ENCODE measurements at places on chromosomes 7 and 10. TPM values are rescaled to one million over a fixed set of nuclear protein-coding genes. Genes with fewer than 3 reads are reported as not detected.

DNA sequence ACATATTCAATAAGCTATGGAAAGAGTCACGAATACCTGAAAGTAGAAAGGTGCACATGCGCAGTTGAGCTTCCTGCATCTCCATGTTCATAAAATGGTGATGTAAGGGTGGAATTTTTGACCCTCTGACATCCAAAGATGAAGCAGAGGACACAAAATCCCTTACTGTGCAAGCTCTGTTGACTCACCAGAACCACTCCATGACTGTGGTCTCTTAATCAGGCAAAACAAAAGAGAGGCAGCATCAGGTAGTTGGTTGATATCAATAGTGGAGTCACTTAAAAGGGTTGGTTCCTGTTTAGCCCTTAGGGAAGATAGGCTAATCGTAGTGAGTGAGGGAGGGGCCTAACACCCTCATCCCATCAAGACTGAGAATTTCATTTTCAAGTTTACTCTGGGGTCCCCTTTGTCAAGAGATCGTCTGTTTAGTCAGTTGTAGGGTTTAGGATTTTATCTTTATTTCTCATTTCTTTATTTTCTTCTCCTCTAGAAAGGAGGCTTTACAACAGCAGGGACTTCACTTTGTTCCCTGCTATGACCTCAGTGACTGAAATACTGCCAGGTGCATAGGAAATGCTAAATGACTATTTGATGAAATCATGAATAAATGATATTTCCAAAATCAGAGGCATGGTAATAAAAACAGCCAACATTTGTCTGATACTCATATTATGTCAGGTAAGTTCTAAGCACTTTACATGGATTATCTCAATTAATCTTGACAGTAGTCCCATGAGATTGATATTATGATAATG, 98.1 kb downstream of the CD36 start:
- H3K4me3 ChIP-seq, result no peak overlapping the region
- no peak for DNase-seq
- H3K36me3 ChIP-seq, result no peaks in the 10 kb centered on the region
- H3K4me1 ChIP-seq, result no peaks in the 10 kb centered on the region
- H3K27ac ChIP-seq, result no peak overlapping the region

- H3K27me3 ChIP-seq, result peaks cover 2% of the 10 kb centered on the region
- H3K27ac ChIP-seq, result no peak overlapping the region
These were observed 40.3 kb downstream of the FAM20C start for GRCh38 chr7:232410-233248.

WNT8B gene
- not detected for total RNA-seq

- H3K4me3 ChIP-seq, result no peak overlapping the region
- DNase-seq, result no peak
- H3K36me3 ChIP-seq, result no peaks in the 10 kb centered on the region
- no peaks in the 10 kb centered on the region for H3K4me1 ChIP-seq
These were observed 113.1 kb upstream of the IGFBP3 start for GRCh38 chr7:46034056-46034768.

DNA sequence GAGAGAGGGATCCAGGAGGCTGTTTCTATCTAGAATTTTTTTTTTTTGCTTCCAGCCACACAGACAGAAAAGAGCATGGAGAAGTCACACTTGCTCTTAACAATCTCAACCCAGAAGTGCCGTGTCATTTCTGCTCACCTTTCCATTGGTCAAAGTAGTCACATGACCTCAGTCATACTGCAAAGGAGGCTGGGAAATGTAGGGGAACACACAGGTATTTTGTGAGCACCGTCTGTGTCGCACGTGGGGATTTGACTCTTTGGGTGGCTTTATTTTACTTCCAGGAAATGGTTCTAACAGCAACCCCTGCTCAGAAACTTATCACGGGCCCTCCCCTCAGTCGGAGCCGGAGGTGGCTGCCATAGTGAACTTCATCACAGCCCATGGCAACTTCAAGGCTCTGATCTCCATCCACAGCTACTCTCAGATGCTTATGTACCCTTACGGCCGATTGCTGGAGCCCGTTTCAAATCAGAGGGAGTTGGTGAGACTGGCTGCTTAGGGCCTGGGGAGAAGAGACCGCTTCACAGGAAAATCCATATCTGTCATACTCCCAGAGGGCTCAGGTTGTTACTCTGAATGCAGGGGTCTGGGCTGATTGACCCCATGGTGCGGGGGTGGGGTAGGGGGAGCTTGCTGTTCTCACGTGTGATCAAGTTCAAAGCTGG, 13.1 kb upstream of the CPA1 start:
- DNase-seq, result no peak
- no peak overlapping the region for H3K4me3 ChIP-seq
- H3K4me1 ChIP-seq, result no peaks in the 10 kb centered on the region
- no peaks in the 10 kb centered on the region for H3K36me3 ChIP-seq
- no peak overlapping the region for H3K27ac ChIP-seq
- no peaks in the 10 kb centered on the region for H3K27me3 ChIP-seq

CCDC172 gene
- not detected for total RNA-seq

PLXDC2 gene
- 0.16 TPM for total RNA-seq

SLC26A3 gene
- total RNA-seq, result not detected

GRCh38 chr7:7996568-7996967, 28.0 kb downstream of the GLCCI1 start:
- no peak overlapping the region for H3K27ac ChIP-seq
- H3K36me3 ChIP-seq, result peaks cover 19% of the 10 kb centered on the region
- no peak for DNase-seq
- peaks cover 6% of the 10 kb centered on the region for H3K4me1 ChIP-seq
- no peaks in the 10 kb centered on the region for H3K27me3 ChIP-seq

DNA sequence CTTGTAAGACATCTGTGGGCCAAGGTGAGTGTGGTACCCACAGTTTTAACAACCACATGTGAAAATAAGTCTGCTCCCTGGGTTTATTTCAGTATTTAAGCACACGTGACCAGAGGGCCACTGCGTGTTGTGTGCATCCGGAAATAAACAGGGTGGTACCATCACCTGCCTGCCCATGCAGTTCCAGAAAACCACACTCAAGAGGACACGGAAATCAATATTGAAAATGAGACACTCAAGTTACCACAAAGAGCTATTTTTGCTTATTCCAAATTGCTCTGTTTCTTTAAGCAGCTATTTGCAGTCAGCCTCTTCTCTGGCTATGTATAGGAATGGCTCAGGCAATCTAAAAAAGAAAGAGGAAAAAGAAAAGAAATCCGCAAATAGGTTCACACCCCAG, 71.8 kb upstream of the LOXL4 start:
- H3K4me3 ChIP-seq, result peak overlapping the region; percentile 66
- no peaks in the 10 kb centered on the region for H3K36me3 ChIP-seq
- H3K27me3 ChIP-seq, result peaks cover 8% of the 10 kb centered on the region
- peaks cover 43% of the 10 kb centered on the region for H3K4me1 ChIP-seq

GRCh38 chr7:5700391-5700985, 81.0 kb downstream of the RNF216 start:
- H3K4me3 ChIP-seq, result peak overlapping the region; percentile 63
- DNase-seq, result no peak
- H3K36me3 ChIP-seq, result peaks cover 38% of the 10 kb centered on the region
- peak overlapping the region; percentile 83 for H3K27ac ChIP-seq

TRIM24 gene
- total RNA-seq, result 12.7 TPM

DNA sequence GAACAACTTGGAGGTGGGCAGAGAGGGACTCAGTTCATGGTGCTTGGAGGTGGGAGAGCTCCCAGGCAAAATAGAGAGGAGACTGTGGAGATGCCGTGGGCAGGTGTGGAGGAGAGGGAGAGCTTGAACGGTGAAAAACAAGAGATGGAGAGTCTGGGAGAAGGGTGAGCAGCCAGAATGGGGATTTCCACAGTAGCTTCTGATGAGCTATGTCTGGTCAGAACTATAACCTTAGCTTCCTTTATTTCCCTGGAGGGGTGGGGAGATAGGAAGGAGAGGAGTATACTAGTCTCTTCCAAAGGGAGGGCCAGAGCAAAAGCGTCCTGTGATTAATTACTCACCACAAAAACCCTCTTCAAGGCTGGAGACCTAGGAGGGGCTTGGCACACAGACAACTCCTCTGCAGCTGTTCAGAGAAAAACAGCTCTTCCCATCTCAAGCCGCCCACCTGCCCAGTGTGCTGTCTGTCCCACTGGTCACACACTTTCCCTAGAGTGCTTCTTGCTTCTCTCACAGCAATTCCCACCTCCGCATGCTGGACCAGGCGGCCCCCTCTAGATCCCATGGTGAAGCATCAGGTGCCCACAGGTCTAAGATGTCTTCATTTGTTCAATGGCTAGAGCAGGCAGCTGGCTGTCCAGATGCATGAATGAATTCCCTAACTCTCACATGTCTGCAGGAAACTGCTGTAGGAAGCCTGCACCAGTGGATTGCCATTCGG, 41.9 kb downstream of the TAS2R41 start:
- H3K36me3 ChIP-seq, result no peaks in the 10 kb centered on the region
- no peak for DNase-seq
- H3K4me3 ChIP-seq, result no peak overlapping the region
- no peak overlapping the region for H3K27ac ChIP-seq
- H3K4me1 ChIP-seq, result no peaks in the 10 kb centered on the region

GRCh38 chr10:35731828-35732227, 89.7 kb upstream of the FZD8 start:
- no peaks in the 10 kb centered on the region for H3K27me3 ChIP-seq
- no peak for DNase-seq
- no peaks in the 10 kb centered on the region for H3K4me1 ChIP-seq

GRCh38 chr7:50068850-50069551, 24.0 kb downstream of the ZPBP start:
- peaks cover 21% of the 10 kb centered on the region for H3K4me1 ChIP-seq
- peak overlapping the region; percentile 81 for H3K4me3 ChIP-seq
- peak overlapping the region; percentile 91 for H3K27ac ChIP-seq

INMT gene
- total RNA-seq, result 0.17 TPM

DNA sequence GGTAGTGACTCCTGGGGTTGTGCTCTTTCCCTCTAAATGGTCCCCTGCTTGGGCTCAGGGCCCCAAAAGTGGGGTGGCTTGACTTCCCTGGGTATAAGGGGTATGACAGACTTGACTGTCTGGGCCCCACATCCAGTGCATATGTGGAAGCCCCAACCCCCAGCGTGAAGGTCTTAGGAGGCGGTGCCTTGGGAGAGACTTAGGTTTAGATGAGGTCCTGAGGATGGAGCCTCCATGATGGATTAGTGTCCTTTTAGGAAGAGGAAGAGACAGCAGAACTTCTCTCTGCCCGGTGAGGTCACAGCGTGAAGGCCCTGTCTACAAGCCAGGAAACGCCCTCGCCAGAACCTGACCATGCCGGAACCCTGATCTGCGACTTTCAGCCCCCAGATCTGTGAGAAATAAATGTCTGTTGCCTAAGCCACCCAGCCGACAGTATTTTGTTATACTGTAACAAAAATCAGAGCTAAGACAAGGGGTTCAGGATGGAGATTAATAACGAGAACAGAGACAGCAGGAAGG, 23.8 kb downstream of the PODXL start:
- no peak overlapping the region for H3K27ac ChIP-seq
- peaks cover under 1% of the 10 kb centered on the region for H3K4me1 ChIP-seq
- H3K36me3 ChIP-seq, result no peaks in the 10 kb centered on the region
- H3K27me3 ChIP-seq, result no peaks in the 10 kb centered on the region
- DNase-seq, result no peak
- no peak overlapping the region for H3K4me3 ChIP-seq

DNA sequence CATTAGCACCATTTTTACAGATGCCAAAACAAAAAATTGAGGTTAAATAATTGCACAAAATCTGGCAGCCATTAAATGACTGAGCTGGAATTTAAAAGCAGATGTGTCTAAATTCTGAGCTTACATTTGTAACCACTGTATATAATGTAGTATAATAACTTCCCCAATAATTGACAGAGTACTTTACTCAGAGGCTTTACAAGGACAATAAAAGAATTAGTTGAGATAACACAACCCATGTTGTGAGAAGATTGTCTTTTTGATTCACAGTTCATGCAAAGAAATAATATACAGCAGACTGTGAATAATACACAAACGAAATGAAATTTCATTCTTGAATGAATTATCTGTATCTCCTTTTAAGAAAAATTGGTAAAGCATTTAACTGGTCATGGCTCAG, 417.1 kb downstream of the AUTS2 start:
- no peak for DNase-seq
- H3K27me3 ChIP-seq, result no peaks in the 10 kb centered on the region
- no peaks in the 10 kb centered on the region for H3K36me3 ChIP-seq

GRCh38 chr7:37081436-37081835, 357.1 kb upstream of the AOAH start:
- no peak for DNase-seq
- peaks cover 56% of the 10 kb centered on the region for H3K36me3 ChIP-seq
- H3K27me3 ChIP-seq, result no peaks in the 10 kb centered on the region

- no peaks in the 10 kb centered on the region for H3K4me1 ChIP-seq
- no peak overlapping the region for H3K27ac ChIP-seq
- H3K4me3 ChIP-seq, result no peak overlapping the region
These were observed 177.7 kb downstream of the GNAT3 start for GRCh38 chr7:80334196-80334595.

CHN2 gene
- 1.1 TPM for total RNA-seq

PRLHR gene
- not detected for total RNA-seq

GRCh38 chr10:62907470-62908212, 91.5 kb upstream of the EGR2 start:
- H3K27ac ChIP-seq, result no peak overlapping the region
- H3K4me3 ChIP-seq, result no peak overlapping the region
- H3K27me3 ChIP-seq, result no peaks in the 10 kb centered on the region
- H3K4me1 ChIP-seq, result peaks cover 47% of the 10 kb centered on the region
- DNase-seq, result no peak

DNA sequence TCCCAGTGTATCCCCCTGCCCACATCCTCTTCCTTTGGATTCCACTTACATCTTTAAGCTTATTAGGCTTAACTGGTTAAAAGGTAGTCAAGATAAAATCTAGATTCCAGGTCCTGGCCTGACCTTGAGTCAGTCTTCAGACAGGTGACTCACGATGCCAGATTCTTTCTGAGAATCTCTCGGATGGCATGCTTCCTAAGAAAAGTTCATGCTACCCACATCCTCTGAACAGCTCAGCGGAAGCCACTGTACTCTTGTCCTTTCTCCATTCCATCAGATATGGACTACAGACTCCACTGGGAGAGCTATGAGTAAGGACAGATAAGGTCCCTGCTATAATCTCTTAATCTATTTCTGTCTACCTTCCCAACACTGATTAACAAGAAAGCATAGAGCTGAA, 43.4 kb downstream of the DNMBP start:
- H3K36me3 ChIP-seq, result peaks cover 56% of the 10 kb centered on the region
- H3K27me3 ChIP-seq, result no peaks in the 10 kb centered on the region
- no peak overlapping the region for H3K4me3 ChIP-seq
- H3K27ac ChIP-seq, result no peak overlapping the region

ZNF425 gene
- 1.4 TPM for total RNA-seq

PAPOLB gene
- 0.07 TPM for total RNA-seq

GRCh38 chr7:96169439-96169838, 152.5 kb downstream of the SLC25A13 start:
- no peak for DNase-seq
- peaks cover 4% of the 10 kb centered on the region for H3K4me1 ChIP-seq
- H3K27ac ChIP-seq, result no peak overlapping the region
- no peaks in the 10 kb centered on the region for H3K27me3 ChIP-seq
- H3K36me3 ChIP-seq, result peaks cover 52% of the 10 kb centered on the region
- H3K4me3 ChIP-seq, result no peak overlapping the region

- no peaks in the 10 kb centered on the region for H3K27me3 ChIP-seq
- no peaks in the 10 kb centered on the region for H3K4me1 ChIP-seq
- no peak overlapping the region for H3K27ac ChIP-seq
- DNase-seq, result no peak
- no peaks in the 10 kb centered on the region for H3K36me3 ChIP-seq
- H3K4me3 ChIP-seq, result no peak overlapping the region
These were observed 7.3 kb upstream of the PCDH15 start for GRCh38 chr10:54808186-54808935.

FIS1 gene
- total RNA-seq, result 113 TPM

GRCh38 chr10:21519941-21520436, 5.5 kb downstream of the SKIDA1 start:
- no peaks in the 10 kb centered on the region for H3K36me3 ChIP-seq
- H3K27ac ChIP-seq, result peak overlapping the region; percentile 61
- H3K4me1 ChIP-seq, result peaks cover 42% of the 10 kb centered on the region
- no peak for DNase-seq
